Naive thymus-derived CD8-positive, alpha-beta T cell (primary cell): ENCODE measurements at places on chromosomes 13 and 19. TPM values are rescaled to one million over a fixed set of nuclear protein-coding genes. Genes with fewer than 3 reads are reported as not detected.

DNA sequence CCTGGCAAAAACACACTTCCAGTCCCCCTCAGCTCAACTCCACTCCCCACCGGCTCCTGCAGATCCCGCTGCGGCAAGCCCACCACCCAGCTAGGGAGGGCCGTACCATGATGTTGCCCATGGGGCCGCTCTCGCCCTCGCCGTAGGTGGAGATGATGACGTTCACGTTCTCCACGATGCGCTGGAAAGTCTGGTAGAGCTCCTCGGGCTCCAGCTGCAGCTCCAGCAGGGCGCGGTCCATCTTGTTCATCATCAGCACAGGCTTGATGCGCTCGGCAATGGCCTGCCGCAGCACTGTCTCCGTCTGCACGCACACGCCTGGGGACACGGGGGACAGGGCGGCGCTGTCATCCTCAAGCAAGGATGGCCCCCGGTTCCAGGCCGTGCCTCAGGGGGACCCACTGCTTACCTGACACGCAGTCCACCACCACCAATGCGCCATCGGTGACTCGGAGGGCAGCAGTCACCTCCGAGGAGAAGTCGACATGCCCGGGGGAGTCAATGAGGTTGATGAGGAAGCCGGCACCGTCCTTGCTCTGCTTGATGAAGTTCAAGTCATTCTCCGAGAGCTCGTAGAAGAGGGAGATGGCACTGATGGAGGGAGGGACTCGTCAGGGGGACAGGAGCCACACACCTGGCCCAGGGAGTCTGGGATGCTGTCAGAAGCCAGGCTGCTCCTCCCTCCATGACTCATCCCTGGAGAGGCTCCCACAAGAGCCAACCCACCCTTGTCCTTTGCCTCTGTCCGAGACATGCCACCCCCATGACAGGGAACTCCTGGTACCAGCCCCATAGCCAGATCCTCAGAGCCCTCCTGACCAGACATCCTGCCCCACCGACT, 2.3 kb downstream of the EEF2 start:
- DNase-seq = no peak

The USE1 gene
- 56.7 TPM for total RNA-seq

DNA sequence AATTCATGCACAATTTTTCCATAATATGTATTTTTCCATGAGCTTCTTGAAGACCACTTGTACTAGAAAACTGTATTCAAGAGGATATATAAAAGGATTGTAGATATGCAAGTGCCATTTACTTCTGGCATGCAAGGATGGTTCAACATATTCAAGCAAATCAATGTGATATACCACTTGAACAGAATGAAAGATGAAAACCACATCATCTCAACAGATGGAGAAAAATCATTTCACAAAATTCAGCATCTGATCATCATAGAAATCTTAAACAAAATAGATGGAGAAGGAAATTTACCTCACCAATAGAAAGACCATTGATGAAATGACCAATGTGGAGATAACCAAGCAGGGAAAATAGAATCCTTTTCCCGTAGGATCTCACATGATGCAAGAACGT, 5.1 kb upstream of the ZNF816 start:
- DNase-seq = no peak

DNA sequence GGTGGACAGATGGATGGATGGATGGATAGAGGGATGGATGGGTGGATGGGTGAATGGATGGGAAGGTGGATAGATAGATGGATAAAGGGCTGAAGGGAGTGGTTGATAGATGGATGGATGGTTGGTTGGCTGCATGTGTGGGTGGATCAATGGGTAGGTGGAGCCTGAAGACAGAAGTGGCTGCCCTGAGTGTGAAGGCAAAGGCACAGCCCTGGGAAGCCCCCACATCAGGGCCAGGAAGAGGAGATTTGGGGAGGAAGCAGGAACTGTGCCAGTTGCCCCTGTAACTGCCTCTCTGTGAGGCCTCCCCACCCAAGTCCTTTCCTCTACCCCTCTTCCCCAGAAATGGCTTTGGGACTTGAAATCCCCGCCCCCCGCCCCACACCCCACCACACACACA, 43.4 kb upstream of the NFIC start:
- no peak for DNase-seq

The CYP2A7 gene
- not detected for total RNA-seq

The TMPRSS9 gene
- not detected for total RNA-seq

- DNase-seq = no peak
Observed at GRCh38 chr19:47152205-47152604, 21.6 kb downstream of the SAE1 start.

DNA sequence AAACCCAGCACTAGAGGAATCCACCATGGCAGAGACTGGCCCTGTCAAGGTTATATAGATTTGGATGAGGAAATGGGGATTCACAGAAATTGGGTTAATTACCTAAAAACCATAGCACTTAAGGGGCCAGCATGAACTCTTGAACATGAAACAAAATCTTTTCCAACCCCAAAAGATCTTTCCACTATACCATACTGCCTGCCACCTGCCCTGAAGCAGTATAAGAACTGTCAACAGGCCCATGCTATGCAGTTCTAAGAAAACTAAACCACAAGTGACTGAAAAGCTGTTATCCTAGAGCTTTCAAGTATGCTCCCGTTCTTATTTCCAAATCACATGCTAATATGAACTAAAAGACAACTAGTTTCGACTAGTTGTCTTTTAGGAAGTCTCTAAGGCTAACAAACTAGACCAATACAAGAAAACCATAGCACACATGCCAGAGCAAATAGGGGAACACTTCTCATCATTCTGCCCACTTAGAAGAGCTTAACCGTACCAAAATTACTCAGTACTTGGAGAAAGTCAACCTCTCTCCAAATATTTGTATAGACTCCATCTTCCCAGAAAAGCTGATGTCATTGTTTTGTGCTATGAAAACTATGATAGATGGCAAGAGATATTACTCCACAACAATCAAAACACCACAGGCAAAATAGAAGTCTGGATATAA, 27.5 kb downstream of the HSPH1 start:
- no peak for DNase-seq

- DNase-seq = no peak
Observed at GRCh38 chr13:51326777-51327176, 12.7 kb upstream of the SERPINE3 start.

The AMER2 gene
- not detected for total RNA-seq

DNA sequence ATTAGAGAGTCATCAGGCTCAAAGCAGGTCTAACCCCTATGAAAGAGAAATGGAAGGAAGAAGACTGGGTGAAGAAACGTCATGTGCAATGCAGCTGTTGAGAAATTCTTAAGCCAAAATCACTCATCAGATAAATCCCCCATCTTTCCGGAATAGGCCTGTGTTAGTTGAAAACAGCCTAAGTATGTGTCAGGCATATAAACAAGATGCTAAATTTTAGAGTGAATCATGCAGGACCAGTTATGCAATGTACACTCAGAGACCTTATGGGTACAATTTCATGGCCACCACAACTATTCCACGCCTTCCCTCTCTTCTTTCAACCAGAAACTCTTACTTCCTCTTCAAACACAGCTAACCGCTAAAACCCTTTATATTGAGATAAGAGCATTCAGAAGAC, 717.7 kb upstream of the ATXN8OS start:
- DNase-seq = no peak

GRCh38 chr19:15684828-15685227, 11.9 kb downstream of the CYP4F12 start:
- DNase-seq = no peak
